ENCODE measurements at places on chromosomes 5 and 9.

DNA sequence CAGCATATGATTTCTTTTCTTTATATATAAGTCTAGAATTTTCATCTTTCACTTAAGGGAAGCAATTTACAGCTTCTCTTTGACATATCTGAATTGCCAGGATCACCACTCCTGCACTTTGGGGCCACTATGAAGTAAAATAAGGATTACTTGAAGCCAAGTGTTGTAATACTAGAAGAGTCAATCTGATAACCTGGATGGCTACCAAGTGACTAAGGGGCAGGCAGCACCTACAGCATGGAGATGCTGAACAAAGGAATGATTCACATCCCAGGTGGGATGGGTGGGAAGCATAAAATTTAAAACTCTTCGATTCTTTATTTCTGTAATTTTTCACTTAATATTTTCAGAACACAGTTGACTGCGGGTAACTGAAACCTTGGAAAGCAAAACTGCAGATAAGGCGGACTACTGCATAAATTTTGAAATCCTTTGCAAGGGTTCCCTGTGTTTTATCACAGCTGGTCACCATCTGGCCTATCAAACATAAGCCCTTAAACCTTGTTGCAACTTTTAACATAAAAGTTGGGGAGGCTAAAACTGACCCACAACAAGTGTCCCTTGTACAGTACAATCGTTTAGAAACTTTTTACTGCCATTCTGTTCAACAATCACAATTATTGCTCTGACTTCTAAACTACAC, 31.2 kb downstream of the NR3C1 start:
- DNase-seq = no peak

DNA sequence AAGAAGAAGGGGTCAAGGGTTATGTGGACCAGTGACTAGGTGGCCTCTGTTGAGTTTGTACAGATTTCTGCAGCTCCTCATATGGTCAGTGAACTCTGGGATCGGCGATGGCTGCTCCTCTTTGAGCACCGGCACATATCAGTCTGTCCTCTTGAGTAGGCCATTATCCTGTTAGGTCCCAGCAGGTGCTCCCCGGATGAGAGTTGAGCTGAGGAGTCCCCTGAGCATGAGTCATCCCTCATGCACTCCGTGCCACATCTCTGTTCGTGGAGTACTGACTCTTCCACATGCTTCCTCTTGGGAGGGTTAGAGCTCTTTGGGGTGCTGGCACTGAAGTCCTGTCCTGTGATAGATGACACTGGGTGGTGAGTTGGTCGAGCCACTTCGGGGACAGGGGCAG, 143.7 kb downstream of the PTTG1 start:
- DNase-seq = no peak

DNA sequence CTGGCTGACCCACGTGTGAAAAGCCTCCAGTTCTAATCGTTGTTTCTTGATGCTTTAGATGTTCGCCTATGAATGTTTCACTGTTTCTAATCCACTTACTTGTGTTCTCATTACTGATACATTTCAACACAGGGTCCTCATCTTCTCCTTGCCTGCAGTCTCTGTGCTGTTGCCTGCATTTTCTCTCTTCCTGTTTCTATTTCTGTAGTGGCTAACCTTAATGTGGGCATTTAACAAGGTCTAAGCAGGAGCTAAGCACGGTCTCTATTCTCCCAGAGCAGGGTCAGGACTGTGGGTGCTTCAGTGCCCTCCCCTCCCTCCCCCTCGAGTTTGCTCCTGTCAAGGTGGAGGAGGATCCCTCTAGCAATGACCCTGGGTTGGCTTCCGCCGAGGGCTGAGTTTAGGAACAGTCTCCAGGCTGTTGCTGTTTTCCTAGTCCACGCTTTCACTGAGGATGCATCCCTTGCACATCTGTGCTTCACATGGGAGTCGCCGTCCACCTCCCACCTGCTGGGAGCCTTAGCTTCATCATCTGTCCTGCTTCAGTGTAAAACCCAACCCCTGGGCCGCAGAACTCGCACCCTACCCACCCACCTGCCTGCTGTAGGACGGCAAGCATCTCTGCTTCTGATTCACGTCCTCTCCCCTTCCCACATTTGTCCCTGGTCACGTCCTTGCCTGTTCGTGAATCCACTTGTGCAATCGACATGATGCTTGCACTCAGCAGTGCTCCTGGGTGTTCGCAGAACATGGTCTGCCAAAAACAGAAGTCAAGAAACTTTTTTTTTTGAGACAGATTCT, 2.4 kb upstream of the EXOC3 start:
- DNase-seq = no peak

- DNase-seq = no peak
These were observed 115.4 kb downstream of the ZNF608 start for GRCh38 chr5:124630767-124631704.

DNA sequence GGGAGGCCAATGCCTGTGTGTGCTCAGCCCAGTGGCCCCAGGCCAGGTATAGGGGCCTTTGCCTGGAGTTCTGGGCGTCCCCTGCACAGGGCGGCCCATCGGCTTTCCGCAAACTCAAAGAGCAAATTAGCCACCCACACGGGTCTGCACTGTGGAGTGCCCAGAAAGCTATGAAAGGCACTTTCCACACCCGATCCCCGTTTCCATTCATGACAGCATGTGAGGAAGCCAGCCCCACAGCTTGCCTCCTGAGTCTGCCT, 5.2 kb downstream of the DBH start:
- no peak for DNase-seq

GRCh38 chr5:81154725-81155124, 78.4 kb upstream of the CKMT2 start:
- no peak for DNase-seq

GRCh38 chr9:114969269-114969668, 38.9 kb upstream of the TNFSF8 start:
- no peak for DNase-seq

GRCh38 chr5:120874081-120874862, 410.2 kb downstream of the PRR16 start:
- DNase-seq = no peak

DNA sequence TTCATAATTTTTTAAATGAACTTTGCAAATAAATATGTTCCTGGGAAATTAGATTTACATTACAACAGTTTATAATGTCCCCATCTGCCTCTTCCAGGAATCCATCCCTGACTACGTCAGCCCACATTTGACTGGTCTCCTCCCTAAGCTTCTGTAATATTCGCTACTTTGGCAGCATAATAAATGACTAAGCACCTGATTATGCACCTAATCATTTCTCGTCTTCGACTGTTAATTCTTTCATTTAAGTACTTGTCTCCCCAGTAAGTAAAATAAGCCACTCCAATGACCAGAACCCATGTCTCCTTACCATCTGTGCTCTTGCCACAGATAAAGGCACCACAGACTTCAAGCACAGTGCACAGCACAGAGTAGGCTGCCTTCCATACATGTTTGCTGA, 122.7 kb downstream of the DENND1A start:
- no peak for DNase-seq

GRCh38 chr9:125948887-125949596, 201.9 kb downstream of the PBX3 start:
- no peak for DNase-seq

GRCh38 chr9:129481810-129482511, 138.9 kb downstream of the C9orf50 start:
- DNase-seq = no peak

GRCh38 chr5:65047948-65048690, 279.4 kb downstream of the CWC27 start:
- no peak for DNase-seq

- DNase-seq = no peak
These were observed 29.2 kb upstream of the ADRA1B start for GRCh38 chr5:159887050-159887449.

GRCh38 chr9:36127652-36128244, 8.8 kb upstream of the GLIPR2 start:
- no peak for DNase-seq

DNA sequence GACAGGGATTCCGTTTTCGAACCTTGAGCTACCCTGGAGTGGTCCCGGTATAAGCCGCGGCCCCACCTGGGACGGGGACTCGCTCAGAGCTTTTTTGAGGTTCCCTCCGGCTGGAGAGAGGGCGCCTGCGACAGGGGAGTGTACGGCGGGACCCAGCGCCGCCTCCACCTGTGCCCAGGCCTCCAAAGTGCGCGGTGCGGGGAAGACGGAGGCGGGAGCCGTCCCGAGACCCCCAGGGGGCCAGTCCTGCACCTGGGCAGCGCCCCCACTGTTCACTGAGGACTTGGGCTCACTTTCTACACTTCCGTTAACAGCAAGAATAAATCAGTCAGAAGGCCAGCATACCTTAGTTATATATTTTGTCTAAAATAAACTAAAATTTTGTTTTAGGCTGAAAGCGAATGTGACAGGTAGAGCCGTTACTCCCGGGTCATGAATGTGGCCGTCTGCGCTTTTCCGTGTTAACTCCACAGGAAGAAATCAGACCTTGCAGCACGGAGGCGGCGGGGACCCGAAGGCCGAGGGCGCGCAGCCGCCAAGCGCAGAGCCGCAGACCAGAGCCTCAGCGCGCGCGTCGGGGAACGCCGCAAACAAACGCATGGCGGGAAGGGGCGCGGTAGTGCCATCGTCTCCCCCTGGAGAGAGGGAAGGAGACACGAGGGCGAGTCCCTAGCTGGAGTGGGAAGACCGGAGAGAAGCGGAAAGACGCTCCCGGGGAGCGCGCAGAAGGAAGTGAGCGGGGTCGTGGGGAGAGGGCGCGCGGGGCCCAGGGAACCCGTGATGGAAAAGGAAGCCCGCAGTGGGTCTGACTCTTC, 14.1 kb downstream of the TRIM7 start:
- peak; percentile 40 for DNase-seq

All from posterior cingulate gyrus (tissue), 11 donors.